ENCODE measurements at places on chromosomes 12 and 14. TPM values are rescaled to one million over a fixed set of nuclear protein-coding genes. Genes with fewer than 3 reads are reported as not detected.

The GLT8D2 gene
- total RNA-seq: 2.0 TPM

The KRT74 gene
- total RNA-seq: not detected

The GPR135 gene
- 7.7 TPM for total RNA-seq

The KRAS gene
- 17.6 TPM for total RNA-seq

The MMP19 gene
- 3.3 TPM for total RNA-seq

The MIPOL1 gene
- total RNA-seq: 16.0 TPM

The SLCO1C1 gene
- total RNA-seq: not detected

The TAS2R31 gene
- 1.9 TPM for total RNA-seq

The ARHGDIB gene
- total RNA-seq: 7.7 TPM

The TSPAN19 gene
- total RNA-seq: 0.63 TPM

The MANSC4 gene
- total RNA-seq: not detected

The SELPLG gene
- total RNA-seq: 1.2 TPM

The SLC25A21 gene
- 1.1 TPM for total RNA-seq
